ENCODE measurements at places on chromosomes 1 and 21.

GRCh38 chr1:22490309-22490708 lies 38.7 kb downstream of the ZBTB40 start:
- ATAC-seq, result no peak

DNA sequence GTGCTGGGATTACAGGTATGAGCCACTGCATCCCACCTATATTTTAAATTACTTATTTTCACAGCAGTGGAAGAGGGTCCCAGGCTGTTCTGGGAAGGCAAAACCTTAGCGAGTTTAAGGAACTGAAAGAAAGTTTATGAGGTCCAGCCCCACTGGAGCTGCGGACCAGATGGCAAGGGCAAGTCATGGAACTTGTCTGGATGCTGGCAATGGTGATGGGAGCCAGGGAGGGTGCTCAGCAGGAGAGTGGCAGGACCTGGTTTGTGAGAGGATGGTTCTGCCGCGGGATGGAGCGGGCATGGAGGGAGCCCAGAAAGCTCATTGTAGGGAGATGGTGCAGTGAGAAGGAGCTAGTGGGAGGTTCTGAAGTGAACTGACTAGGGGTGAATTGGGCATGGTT lies 50.6 kb upstream of the SLC45A1 start:
- ATAC-seq, result no peak

GRCh38 chr1:26717017-26717491 lies 21.2 kb downstream of the ARID1A start:
- ATAC-seq, result no peak

DNA sequence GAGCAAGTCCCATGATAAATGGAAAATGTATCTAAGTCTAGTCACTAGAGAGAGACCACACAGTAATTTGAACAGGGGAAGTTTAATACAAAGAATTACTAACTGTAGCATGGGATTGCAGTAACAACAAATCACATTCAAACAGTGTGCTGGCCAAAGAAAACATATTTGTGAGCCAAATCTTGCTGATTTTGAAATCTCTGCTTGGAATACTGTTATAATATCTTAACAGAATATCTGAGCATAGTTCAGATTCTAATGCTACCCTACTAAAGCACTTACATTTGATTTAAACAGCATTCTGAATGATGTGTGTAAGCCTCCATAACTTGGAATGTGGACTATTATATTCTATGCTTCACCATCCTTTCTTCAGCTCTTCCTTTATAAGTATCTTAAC lies 270.0 kb upstream of the BRINP3 start:
- ATAC-seq, result no peak

GRCh38 chr1:225511828-225512381 lies 84.1 kb upstream of the LBR start:
- ATAC-seq, result no peak

DNA sequence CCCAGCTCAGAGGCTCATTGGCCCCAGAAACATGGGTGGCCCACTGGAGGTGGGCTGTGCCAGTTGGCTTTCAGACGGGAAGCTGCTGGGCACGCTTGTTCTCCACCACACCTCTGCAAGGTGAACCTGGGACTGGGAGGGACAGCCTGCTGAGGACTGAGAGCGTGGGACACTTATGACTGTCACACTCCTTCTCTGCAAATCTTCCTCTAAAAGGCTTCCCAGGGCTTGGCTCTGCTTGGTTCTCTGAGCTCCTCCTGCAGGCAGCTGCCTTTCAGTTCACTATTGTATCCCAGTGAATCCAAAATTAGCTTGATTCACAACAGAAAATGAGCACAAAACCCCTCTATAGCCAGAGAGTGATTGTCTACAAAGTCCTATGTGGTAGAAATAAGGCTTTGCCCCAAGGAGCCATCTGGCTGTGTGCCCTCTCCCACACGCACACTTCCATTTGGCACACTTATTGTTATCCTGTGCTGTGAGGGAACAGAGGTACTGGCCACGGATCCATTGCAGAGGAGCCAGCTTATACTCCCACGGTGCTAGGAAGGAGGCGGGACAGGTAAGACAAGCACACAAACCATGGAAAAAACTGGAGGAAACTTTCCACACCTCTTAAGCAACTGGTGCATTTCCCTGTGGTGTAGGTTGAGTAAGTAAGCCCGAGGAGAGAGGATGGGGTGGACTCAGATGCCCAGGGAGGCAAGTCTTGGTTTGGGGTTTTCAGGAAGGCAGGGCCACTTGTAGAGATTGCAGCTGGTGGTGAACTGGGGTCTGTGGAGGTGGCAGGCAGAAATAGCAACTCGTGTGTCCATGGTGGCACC lies 18.9 kb upstream of the BTG2 start:
- ATAC-seq, result no peak

DNA sequence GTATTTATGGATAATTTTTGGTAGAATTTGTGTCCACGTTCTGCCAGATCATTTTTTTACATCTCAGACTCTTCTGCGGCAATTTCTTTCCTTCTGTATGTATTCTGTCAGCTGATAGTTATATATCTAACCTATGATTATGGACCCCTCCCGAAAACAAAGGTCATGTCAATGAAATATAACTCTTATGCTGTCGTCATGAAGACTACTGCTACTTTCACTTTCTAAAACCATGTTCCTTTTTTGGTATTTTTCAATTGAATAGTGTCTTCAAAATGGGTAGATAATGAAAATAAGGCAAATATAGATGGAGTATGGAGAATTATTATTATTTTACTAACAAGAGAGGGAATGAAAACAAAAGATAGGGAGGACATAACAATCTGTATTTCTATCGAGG lies 3.2 kb downstream of the ANGPTL1 start:
- no peak for ATAC-seq

- ATAC-seq, result no peak
Measured at GRCh38 chr1:89170170-89171066, 5.4 kb downstream of the GBP7 start.

- no peak for ATAC-seq
Measured at GRCh38 chr1:153431928-153432327, 15.6 kb downstream of the S100A7A start.

DNA sequence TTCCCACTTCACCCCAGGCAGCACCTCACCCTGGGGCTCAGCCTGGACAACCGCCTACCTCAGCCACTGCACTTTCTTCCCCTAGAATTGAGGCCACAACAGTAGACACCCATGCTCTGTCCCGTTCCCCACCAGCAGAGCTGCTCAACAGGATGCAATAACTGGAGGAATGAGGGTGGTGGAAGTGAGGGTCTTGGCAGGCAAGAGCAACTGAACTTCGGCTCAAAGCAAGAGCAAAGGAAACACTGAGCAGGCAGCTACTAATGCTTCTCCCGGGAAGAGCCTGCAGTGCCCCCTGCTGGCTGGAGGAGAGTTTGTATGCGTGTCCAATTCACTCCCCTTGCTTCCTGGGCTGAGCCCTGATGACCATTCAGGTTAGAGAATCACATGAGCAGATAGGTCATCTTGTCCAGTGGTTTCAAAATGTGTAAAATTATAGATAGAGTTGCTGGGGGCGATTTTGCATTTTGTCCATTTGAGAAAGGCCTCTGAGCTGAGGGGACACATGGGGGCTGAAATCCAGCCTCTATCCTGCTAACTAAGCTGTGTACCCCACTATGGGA lies 13.9 kb downstream of the NT5C1A start:
- ATAC-seq, result peak; percentile 56

DNA sequence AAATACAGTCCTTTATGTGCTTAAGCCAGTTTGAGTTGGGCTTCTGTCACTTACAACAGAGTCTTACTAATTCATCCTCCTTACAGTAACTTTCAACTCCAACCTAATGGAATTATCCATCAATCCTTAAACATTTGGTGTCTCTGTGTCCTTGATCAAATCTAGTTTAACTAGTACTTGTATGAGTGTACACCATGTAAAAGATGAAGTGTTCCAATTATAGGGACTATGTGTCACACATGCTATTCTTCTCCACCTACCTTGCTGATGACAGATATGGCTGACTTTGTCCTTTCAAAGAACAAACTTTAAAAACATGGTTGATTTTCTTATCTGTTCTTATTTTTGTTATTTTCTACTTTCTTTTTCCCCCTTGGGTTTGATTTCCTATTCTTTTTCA lies 60.4 kb upstream of the NBPF3 start:
- no peak for ATAC-seq

- peak; percentile 7 for ATAC-seq
Measured at GRCh38 chr1:229574679-229575442, 16.4 kb upstream of the ABCB10 start.

DNA sequence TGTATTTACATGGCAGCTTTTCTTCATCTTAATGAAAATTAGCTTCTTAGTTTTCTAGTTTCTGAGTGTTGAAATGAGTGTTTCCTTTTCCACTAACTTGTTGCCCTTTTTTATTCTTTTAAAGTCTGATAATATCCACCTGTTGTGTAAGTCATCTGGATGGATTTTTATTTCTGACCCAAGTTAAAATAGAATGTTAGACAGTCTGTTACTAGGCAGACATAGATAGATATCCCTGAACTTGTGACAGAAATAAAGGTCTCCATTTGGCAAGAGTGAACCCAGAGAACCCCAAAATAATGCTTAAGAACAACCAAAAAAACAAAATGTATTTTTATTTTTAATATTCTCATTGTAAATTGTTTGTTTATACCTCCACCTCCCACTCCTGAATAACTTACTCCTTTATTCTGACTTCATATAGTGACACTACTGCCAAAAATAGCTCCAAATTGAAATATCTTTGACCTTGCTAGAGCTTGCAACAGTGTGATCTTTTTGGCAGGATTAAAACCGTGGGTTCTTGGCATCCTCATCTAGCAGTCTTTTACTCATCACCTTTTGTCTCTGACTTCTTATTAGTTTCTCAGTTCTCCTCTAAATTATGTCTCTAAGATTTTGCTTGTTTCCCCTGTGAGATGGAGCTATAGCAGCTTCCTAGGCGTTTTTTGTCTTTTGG lies 26.9 kb upstream of the SH3D21 start:
- peak; percentile 68 for ATAC-seq

- no peak for ATAC-seq
Measured at GRCh38 chr1:1556505-1556904, 16.1 kb upstream of the TMEM240 start.

- ATAC-seq, result no peak
Measured at GRCh38 chr1:173870252-173871075, 2.3 kb downstream of the ZBTB37 start.

- ATAC-seq, result no peak
Measured at GRCh38 chr1:198088360-198089071, 68.3 kb upstream of the NEK7 start.

DNA sequence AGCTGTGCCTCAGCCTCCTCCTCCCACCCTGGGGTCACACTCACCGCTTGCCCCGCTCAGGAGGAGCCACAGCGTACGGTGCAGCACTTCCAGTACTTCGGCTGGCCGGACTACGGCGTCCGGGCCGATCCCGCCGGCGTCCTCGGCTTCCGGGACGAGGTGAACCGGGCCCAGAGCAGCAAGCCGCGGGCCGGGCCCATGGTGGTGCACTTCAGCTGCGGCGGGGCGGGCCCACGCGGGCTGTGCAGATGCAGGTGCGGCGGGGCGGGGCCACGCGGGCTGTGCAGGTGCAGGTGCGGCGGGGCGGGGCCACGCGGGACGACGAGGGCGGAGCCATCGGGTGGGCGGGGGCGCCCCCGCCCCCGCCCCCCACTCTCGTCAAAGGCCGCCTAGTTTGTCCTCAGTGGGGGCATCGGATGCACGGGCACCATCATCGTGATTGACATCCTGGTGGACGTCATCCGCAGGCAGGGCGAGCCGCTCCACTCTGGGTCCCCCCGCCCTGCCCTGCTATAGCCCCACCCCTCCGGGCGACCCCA lies 5.5 kb downstream of the RNF223 start:
- peak; percentile 10 for ATAC-seq

DNA sequence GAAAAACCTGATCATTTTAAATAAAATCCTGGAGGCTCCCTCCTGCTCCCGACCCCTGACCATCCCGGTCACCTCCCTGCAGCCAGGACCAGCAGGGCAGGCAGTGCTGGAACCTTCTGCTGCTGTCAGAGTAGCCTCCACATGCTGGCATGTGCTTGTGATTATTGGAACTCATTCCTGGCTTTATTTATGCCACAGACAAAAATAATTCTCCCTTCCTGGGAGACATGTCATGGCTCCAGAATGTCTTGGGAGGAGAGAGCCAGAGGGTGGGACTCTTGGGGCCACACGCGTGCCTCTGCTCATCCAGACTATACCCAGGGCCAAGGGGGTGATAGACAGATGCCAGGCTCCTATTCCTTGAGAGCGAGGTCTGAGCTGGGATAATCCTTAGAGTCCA lies 183.6 kb upstream of the RAB4A start:
- ATAC-seq, result no peak

- ATAC-seq, result peak; percentile 85
Measured at GRCh38 chr1:173868266-173869020, at the start of gene ZBTB37. Gene ZBTB37 (plus strand): TSS chr1:173868380. CDS start chr1:173870226, 1,846 bp downstream.

GRCh38 chr1:169957884-169958283 lies 64.2 kb upstream of the SCYL3 start:
- no peak for ATAC-seq

- ATAC-seq, result no peak
Measured at GRCh38 chr1:89604414-89604735, 28.5 kb upstream of the LRRC8C start.

DNA sequence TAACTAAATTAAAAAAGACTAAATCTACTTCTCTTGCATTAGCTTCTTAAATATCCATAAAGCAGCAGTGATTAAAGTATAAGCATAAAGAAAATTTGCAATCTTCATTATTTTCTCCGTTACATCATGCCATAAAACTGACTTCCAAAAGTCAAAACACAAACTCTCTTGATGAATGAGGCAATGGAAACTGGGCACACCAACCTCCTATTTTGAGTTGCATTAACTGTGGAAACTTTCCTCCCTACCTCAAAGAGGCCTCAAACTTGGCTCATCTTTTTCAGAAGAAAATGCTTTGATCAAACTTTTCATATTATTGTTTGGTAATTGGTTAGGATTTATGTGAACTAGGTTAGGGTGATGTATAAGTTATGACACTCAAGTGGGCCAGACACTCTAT lies 4.1 kb upstream of the BTG3 start:
- ATAC-seq, result no peak

DNA sequence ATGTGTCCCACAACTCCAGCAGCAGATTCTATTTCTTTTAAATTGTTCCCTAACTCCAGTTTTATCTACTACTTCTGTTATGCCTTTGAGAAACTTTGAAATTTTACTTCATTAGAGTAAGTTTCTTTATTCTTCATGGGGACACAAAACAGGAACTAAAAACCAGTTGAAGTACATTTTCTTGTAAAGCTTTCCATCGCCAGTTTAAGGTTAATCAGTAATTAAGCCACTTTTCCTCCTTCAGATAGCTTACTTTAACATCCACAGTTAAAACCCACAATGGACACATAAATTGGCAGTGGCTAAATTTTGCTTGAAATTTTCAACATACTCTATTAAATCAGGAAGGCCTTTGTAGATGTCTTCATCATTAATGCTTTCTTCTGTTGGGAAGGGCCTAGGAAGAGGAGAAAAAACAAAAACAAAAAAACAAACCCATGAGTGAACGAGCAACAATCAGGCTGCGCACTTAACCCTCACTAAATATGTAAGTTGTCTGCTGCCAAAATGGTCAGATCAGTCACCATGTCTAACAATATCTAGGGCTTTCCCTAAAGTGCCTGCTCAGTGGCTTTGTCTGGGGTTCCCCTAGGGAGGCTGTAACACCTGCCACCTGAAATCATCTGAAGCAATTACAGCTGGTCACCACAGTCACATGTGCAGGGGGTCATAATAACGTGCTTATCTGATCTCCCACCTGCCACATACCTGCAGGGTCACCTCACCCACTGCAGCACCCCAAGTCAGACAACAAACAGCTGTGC lies 187.9 kb downstream of the VAV3 start:
- no peak for ATAC-seq

Data from motor neuron (in vitro differentiated cells).